ENCODE measurements at places on chromosomes 12 and 14. TPM values are rescaled to one million over a fixed set of nuclear protein-coding genes. Genes with fewer than 3 reads are reported as not detected.

DNA sequence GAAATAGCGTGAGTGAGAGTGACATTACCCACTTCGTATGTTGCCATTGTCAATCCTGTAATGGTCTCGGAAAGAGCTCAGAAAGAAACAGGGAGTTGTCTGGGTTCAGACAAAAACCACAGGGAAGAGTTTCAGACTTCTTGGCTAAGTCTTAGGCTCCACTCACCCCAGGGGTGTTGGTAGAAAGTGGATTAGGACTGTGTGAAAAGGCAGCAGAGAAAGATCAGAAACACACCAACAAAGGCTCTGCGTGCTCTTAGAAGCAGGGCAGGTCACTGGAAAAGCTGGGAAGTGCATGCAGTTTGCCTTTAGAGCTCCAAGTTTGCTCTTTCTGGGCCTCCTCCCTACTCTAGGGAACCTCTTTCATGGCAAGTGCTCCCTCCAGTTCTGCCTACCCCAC, 106.1 kb upstream of the PLXNC1 start:
- no peak for DNase-seq

DNA sequence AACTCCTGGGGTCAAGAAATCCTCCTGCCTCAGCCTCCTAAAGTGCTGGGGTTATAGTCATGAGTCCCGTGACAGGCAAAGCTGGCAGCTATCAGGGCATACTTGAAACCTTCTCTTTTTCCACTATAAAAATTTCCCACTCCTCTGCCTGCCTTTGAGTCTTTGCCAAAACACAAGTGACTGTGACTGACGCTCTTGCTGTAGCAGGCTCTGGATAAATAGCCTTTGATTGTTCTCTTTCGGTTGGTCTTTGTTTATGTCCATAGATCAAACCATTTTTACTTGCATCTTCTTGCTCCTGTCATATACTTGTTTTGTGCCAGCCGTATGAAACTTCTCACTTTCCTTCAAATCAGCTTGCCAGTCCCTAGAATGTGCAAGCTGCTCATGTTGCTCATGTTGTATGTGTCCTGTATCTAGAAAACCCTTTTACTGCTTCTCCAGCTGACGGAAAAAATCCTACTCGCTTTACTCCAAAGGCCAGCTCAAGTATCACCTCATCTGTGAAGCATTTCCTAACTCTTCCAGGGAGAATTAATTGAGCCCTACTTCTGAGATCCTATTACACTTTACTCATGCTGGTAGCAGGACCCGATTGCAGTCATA, 73.1 kb downstream of the RESF1 start:
- peak; percentile 23 for DNase-seq

- peak; percentile 56 for DNase-seq
These were observed 150.4 kb upstream of the FAR2 start for GRCh38 chr12:28998662-28999120.

DNA sequence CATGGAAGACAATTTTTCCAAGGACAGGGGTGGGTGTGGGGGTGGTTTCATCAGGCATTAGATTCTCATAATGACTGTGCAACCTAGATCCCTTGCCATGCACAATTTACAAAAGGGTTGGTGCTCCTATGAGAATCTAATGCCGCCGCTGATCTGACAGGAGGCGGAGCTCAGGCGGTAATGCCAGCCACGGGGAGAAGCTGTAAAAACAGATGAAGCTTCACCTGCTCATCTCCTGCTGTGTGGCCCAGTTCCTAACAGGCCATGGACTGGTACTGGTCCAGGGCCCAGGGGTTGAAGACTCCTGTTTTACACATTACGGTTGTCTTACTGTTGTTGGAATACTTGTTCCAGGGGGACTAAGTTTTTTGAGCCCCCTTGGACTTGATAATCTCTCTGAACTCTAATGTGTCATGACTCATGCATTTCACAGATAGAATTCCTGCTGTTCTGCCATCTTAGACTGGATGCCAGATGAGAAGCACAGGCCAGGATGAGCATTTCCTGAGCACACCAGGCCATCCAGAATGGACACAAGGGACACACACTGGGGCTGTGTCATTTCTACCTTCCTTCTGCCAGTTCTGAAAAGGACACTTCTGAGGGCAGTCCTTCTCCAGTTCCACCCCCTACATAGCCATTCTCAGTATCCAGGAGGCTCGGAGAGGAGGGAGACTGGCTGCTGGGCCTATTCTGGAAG, 5.8 kb downstream of the PLEKHD1 start:
- DNase-seq, result no peak

GRCh38 chr12:110908377-110909152, 11.8 kb downstream of the MYL2 start:
- no peak for DNase-seq

- peak; percentile 92 for DNase-seq
These were observed 148.1 kb downstream of the TSPAN9 start for GRCh38 chr12:3225154-3225795.

- DNase-seq, result peak; percentile 88
These were observed 238.8 kb upstream of the RGS6 start for GRCh38 chr14:71693381-71693780.

GRCh38 chr14:76112889-76113624, 38.7 kb upstream of the GPATCH2L start:
- no peak for DNase-seq

- DNase-seq, result no peak
These were observed 482.4 kb upstream of the SOX5 start for GRCh38 chr12:24431872-24432271.

GRCh38 chr12:121114806-121115205, 17.9 kb upstream of the P2RX7 start:
- no peak for DNase-seq

GRCh38 chr14:53520078-53520928, 367.2 kb upstream of the DDHD1 start:
- no peak for DNase-seq

DNA sequence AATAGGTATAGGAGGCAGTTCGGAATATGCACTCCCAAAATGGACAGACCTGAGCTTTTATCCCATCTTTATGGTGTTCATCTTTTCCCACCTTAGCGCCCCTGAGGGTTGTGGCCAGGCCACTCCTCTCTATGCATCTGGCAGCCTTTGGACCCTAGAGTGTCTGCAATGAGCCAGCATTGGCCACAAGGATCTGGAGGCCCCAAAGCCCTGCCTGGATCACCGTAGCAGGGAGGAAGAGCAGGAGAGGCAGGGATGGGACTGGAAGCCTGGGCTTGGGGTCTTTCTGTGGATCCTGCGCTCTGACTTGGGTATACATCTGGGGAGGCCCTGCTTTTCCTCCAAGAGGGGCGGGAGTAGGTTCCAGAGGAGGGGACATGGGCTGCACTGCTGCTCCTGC, 52.5 kb downstream of the PLEKHG3 start:
- DNase-seq, result no peak

DNA sequence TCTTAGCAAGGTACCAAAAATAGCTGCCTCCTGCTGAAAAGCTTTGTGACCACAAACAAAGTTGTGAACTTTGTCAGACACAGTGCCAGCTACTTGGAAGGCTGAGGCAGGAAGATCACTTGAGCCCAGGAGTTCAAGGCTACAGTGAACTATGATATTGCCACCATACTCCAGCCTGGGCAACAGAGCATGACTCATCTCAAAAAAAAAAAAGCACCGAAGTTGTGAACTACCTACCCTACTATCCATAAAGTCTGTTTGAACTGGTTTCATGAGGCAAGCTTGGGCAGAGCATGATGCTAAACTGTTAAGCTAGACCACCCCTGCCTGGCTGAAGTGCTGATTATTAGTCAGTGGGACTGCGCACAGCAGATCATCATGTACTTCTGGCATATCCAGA, 75.5 kb downstream of the RAD52 start:
- DNase-seq, result no peak

Gene GPR68
- polyA plus RNA-seq, result 0.94 TPM

Gene STAC3
- polyA plus RNA-seq, result 0.80 TPM

Gene SOAT2
- 0.55 TPM for polyA plus RNA-seq

Gene ASCL4
- polyA plus RNA-seq, result not detected

Gene TMEM132D
- polyA plus RNA-seq, result not detected

Gene KRT3
- not detected for polyA plus RNA-seq

Gene VRTN
- not detected for polyA plus RNA-seq

Gene TSPAN19
- polyA plus RNA-seq, result not detected
